ENCODE measurements at places on chromosomes 5 and 9. TPM values are rescaled to one million over a fixed set of nuclear protein-coding genes. Genes with fewer than 3 reads are reported as not detected.

Gene CPEB4
- 26.1 TPM for total RNA-seq

Gene FAM153A
- total RNA-seq: not detected

Gene GRHPR
- 163 TPM for total RNA-seq

Gene GABRA6
- not detected for total RNA-seq

Gene DEPDC1B
- 7.2 TPM for total RNA-seq

Gene ZFP2
- 0.33 TPM for total RNA-seq

Gene PCDHA5
- total RNA-seq: 0.10 TPM

Gene PPP3R2
- not detected for total RNA-seq

Gene ZNF483
- 2.9 TPM for total RNA-seq

Gene RLN2
- total RNA-seq: not detected

All from vein endothelial cell (primary cell).